ENCODE measurements at places on chromosomes 6 and 20.

DNA sequence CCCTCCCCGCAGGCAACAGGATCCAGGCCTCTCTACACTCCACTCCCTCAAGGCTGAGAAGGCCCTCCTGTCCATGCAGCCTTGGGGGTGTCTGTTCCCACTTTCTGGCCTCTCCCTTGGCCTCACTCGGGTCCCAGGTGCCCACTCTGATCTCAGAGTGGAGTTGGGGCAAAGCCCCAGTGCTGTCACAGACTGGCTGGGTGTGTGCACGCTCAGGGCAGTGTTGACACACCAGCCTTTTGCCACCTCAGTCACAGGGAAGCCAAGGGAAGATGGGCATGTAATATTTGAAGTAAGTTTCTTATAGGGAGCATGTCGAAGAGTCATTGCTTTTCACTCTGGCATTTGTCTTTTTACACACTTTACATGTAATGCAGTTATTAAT, 44.9 kb downstream of the HLA-DRA start:
- no peak for DNase-seq

- no peak for DNase-seq
These were observed 72.1 kb downstream of the PERP start for GRCh38 chr6:138035070-138035469.

DNA sequence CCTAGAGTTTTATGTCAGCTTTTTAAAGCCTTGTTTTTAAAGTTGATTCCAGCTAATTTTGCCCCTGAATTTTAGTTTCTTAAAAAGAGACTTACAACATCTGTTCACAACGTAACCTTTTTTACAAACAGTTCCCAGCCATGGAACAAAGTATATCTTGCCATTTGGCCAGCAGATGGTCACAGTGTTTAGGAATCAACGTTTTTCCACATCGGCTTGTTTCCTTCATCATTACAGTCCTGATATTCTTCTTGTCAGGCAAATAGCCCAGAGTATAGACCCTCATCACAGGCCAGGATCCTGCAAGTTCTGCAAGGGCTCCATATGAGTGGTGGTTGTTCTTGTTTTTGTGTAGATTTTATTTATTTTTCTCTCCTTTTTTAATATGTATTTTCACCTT, 341.7 kb upstream of the HTR1E start:
- DNase-seq = no peak

- DNase-seq = no peak
These were observed 73.2 kb upstream of the CITED2 start for GRCh38 chr6:139447656-139447975.
